ENCODE measurements at places on chromosomes 5 and 9.

GRCh38 chr9:13962006-13962405 lies 351.9 kb downstream of the NFIB start:
- no peak for DNase-seq

DNA sequence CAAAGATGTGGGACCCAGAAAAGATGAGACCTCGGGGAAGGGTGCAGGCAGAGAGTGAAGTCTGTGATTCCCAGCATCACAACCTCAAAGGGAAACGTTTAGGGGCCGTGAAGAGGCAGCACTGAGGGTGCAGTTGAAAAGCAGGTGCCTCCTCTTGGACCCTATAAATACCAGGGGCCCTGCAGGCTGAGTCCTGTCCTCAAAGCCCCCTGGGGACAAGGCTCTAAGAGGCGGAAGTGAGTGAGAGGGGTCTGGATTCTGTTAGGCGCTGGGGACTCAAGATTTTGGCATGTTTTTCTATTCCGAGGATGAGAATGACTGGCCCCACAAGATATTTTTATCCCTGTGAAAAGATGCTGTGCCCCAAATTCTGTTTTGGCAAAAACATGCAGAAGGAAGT lies 107.8 kb downstream of the THBS4 start:
- no peak for DNase-seq

DNA sequence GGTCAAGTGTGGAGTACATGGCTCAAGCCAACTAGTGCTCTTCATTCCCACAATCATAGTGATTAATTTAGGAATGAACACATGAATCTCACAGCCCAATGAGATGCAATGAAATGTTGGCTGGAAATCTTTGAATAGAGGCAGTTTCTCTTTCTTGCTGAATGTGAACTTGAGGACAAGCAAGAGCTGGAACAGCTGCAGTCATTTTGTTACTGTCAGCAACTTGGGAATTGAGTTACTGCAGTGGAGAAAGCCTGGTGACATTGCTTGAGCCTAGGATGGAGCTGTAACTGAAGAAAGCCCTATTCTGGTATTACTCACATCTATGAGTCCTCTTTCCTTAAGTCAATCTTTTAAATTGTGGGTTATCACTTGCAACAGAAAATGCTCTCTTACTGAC lies 62.3 kb downstream of the YIPF5 start:
- no peak for DNase-seq

GRCh38 chr5:35372482-35372881 lies 142.2 kb upstream of the PRLR start:
- DNase-seq: no peak

- no peak for DNase-seq
Measured at GRCh38 chr9:78005231-78006002, 26.2 kb downstream of the GNAQ start.

DNA sequence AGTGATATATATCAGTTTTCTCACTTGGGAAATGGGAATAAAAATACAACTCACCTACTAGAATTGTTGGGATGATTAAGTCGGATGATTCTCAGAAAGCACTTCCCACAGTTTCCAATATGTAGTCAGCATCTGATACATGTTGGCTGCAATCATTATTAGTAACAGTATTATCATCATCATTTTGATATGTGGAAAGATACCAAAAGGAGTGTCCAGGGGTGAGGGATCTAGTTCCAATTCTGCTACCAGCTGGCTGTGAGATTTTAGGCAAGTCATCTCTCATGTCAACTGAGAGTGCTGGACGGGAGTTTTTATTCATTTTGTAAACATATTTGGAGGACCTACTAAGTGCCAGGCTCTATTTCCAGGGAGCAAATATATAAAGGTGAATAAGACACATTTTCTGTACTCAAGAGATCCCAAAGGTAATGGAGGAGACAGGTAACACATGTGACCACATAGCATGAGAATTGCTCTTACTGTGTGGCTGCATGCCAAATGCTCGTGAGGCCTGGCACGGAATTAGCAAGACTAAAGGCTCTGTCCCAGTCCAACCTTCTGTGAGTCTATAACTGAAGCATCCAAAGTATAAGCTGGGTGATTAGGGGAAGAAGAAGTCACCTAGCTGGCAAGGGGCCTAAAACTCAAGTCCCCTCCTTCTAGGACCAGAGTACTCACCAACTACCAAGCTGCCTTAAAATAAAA lies 83.0 kb downstream of the GRIA1 start:
- DNase-seq: no peak

DNA sequence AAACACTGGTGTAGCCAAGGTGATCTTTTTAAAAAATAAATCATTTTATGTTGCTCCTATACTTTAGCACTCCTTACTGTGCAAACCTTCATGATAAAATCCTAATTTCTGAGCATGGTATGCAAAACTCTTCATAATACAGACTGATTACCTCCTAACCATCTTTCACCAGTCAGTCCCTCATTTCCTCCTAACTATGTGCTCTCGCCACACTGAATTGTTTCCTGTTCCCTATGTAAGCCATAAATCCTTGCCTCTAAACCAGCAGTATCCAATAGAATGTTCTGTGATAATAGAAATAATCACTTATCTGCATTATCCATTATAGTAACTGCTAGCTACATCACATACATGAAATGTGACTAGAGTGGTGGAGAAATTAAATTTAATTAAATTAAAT lies 10.7 kb downstream of the AP3B1 start:
- no peak for DNase-seq

GRCh38 chr5:157520911-157521703 lies 54.5 kb downstream of the ADAM19 start:
- DNase-seq: peak; percentile 40

GRCh38 chr5:158797498-158797845 lies 302.2 kb downstream of the EBF1 start:
- no peak for DNase-seq

GRCh38 chr9:89929315-89929672 lies 324.5 kb downstream of the GADD45G start:
- DNase-seq: no peak
